ENCODE measurements at places on chromosomes 13 and 19.

GRCh38 chr19:49361438-49362047, 673 bp downstream of the TEAD2 start:
- DNase-seq = no peak

DNA sequence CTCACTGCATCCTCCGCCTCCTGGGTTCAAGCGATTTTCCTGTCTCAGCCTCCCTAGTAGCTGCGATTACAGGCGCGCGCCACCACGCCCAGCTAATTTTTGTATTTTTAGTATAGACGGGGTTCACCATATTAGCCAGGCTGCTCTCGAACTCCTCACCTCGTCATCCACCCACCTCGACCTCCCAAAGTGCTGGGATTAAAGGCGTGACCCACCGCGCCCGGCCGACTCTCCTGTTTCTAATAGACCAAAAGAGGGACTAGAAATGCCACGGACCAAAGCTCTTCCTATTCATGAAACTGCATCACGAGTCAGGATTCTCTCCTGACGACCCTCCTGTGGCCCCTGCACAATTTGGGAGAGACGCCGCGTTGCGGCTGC, 563 bp downstream of the ZNF43 start:
- no peak for DNase-seq

DNA sequence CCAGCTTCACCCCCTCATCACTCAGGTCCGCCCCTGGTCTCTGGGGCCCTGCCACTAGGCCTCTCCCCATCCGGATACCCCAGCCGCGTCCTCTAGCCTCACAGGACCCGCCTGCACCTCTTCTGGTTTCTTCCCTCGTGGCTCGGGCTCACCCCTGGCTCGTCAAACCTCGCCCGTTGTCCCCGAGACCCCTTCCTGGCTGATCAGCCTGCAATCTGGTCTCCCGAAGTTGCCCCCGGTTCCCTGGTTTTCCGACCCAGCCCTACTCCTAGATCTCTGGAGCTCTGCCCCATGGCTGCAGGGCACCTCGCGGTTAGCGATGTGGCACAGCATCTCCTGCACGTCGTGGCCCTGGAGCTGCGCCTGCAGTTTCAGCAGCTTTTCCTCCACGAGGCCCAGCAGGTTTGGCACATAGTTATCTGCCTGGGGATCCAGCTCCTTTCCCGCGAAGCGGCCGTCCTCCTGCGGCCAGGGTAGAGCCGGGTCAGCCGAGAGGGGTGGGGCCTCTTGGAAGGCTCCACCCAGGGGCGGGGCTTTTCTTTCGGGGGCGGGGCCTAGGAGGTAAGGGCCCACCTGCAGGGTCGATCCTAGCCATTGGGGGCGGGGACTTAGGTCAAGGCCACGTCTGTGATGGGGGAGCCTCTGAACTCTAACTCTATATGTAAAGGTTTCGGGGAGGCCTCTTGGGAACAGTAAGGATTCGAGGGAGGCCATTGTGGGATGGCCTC, 2.4 kb upstream of the RGL3 start:
- DNase-seq = no peak

GRCh38 chr13:101144808-101145419, 271.4 kb downstream of the NALCN start:
- DNase-seq = peak; percentile 13

DNA sequence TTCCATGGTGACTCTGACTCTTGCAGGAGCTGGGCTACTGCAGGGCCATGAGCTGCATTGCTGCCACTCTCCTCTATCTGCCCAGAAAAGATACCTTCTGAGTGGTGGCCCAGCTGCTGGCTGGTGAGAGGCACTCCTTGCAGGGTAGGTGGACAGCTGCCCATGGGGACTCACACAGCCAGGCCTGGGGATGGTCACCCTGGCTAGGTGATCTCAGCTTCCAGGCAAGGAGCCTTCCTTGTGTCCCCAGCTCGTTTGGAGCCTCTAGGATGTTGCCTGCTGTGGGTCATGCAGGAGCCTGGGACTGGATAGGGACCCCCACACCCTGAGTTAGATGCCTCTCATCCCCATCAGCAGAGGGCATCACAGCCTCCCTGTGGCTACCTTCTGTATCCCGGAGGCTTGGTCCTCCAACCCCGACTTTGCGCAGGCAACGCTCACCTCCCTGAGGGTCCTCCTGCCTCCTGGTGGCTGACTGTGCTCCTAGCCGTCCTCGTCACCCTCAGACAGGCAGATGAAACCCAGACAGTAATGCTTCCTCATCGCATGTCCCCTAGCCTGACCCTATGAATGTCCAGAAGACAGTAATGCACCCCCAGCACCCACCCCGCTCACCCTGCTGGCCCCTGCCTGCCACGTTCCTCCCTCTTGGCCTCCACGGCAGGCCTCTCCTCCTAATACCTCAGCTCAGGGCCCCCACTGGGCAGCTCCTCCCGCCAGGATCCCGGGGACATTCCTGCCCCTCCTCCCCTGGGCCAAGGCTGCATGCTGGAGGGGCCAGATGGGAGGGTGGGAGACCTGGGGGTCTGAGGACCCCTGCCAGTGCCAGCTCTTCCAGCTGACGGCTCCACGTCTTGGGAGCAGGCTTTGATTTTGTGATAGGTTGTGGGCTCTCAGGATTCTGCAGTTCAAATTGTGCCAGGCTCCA, 13.6 kb upstream of the ZNF14 start:
- DNase-seq = no peak

GRCh38 chr13:71626421-71627117, 240.4 kb downstream of the DACH1 start:
- DNase-seq = no peak

DNA sequence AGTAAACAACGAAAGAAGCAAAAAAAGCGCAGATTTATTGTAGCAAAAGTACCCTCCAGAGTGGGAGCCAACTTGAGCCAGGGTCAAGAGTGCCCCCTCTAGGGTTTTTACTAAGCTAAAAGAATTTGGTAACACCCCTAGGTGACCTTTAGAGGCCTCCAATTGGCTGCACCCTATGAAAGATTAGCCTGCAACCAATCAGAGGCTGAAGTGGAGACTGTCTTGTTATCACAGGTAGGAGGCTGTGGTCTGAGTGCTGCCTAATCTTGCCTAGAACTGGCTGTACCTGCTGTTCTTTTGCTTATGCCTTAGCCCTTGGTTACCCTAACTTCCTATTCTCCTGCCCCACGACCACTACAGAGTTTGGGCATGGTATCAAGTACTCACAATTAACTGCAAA, 38.3 kb downstream of the ANKRD10 start:
- no peak for DNase-seq

DNA sequence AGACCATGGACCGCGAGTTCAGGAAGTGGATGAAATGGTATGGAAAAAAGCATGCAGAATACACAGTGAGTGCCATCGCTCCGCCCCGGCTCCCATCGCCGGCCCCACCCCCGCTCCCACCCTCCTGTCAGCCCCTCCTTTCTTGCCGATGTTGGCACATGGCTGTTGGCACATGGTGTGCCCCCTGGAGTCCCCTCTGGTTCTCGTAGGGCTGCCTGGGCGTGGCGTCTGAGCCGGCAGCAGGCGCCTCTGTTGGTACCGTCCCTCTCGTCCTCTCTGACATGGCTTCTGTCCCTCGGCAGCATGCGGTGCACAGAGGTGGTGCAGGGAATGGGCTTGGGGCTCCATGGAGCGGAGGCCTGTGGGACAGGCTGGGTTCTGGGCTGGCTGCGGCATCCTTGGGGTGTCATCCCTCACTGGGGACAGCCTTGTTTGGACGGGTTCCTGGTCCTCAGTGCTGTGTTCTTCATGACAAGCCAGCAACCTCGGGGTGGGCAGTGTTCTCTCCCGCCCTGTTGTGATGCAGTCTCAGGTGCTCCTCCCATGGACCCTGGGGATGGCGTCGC, 30.9 kb downstream of the DOT1L start:
- DNase-seq = no peak

DNA sequence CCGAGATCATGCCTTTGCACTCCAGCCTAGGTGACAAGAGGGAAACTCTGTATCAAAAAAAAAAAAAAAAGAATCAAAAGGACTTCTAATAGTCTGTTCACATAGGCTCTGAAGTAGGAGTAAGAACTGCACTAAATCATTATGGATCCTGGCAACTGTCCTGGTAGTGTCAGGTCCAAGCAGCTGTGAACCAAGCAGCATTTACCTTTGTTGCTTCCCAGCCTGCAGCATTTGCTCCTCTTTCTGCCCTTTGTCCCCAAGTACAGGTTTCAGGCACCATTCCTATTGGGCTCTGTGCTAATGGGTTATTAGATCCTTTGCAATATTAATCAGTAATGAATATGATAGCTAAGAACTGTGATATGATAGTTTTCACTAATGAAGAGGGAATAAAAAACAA, 77.4 kb upstream of the NBEA start:
- no peak for DNase-seq

DNA sequence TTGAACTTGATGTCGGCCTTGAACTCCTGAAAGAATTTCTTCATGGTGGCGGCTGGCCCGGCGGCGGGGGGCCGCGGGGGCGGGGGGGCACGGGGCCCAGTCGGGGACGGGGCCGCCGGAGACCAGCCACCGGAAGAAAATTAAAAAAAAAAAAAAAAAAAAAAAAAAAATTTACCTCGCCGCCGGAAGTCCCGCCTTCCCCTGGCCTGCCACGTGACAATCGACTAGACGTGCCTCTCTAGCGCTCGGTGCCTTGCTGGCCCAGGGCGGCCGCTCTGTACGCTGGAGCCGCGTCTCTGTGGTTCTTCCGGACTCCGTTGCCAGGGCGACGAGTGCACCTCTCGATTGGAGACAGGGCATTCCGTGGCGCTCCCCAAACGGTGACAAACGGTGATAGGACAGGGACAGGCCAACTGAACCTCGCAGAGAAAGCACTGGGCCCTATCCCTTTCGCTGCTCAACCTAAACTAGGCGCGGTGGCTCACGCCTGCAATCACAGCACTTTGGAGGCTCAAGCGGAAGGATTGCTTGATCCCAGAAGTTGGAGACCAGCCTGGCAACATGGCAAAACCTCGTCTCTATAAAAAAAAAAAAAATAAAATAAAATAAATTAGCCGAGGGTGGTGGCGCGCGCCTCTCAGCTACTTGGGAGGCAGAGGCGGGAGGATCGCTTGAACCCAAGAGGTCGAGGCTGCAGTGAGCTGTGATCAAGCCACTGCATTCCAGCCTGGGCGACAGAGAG, at the start of gene UBXN6:
Gene UBXN6 (minus strand): TSS at position 141 of the 742 bp plus-strand sequence. CDS start 97 bp downstream, at position 44.
- DNase-seq = peak; percentile 97

DNA sequence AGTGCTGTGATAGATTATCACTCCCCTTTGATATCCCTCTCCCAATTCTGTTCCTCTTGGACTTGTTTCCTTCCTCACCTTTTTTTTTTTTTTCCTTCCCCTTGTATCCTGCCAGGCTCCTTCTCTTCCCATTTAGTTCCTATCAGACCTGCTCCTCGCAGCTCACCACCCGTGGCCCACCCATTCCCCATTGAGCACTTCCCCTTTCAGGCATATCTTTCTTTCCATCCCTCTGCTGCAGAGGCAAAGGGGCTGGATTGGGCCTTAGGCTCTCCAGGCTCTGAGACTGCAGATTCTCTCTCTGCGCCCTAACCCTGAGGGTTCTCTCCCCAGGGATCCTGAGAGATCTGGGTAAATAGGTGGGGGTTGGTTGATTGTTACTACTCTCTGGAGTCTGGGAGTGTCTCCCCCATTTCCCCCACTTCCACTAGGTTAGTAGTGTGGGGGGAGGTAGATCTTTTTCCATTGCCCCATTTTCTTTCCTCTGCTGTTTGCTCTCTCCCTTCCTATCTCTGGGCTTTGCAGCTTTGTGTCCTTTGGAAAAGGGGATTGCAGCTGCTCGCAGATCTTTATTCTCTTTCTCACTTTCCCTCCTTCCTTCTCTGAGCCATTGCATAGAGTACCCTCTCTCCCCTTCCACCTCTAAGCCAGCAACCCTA, 2.3 kb downstream of the ARHGAP35 start:
- DNase-seq = no peak

GRCh38 chr19:12788682-12789097, 2.6 kb upstream of the JUNB start:
- DNase-seq = no peak

DNA sequence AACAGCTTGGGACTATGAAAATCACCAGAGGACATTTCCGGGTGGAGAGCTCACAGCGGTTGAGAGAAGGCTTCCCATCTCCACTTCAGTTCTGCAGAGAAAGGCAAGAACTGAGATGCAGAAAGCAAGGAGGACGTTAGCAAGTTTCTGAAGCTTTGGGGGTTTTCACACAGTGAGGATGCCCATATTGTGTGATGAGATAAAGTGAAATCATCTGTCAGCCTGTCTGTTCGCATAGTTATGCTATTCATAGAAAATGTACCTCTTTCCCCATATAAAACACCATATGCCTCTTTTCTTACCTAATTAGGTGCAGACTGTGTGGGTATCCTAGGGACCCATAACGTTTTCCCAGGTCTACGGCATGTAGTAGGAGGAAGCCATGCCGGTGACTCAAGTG, 27.5 kb downstream of the ZIC5 start:
- DNase-seq = no peak

DNA sequence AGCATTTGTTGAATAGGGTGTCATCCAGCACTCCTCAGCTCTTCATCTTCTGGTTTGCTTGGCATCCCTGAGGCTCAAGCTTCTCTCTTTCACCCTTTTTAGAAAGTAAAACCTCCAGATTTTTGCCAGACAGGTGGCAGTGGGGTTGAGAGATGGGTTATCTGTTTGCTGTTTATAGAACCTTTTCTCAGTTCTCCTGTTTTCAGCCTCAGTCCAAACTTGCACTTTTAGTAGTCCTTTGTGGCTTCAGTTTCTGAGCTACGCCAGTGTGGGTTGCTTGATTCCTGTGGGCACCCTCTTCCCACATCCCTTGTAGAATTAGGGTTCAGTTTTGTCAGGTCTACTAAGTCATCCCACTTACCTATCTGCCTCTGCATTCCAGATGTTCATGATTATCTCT, 147.9 kb downstream of the PAN3 start:
- no peak for DNase-seq

DNA sequence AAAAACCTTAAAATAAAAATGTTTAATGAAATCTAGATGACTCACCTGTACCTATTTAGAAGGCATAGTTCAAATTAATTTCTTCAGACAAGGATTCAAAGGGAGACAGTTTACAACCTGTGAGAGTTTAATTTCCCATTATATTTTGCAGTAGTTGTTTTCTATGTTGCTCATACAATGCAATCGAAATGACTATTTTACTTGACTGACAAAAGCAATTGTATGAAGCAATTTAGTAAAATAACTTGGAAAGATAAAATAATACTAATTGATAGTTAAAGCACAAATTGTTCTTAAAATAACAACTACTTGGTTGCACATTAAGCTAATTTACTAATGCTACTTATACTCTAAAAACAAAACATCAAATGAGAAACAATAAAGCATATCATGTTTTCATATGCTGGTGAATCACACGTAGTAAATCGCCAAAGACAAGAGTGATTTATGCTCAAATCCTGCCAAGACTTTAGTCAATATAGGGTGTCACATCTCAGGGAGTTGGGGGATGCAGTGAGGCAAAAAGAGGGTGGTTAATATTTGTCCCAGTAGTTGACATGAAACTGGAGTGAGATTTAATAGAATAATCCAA, 6.4 kb downstream of the DACH1 start:
- DNase-seq = no peak

DNA sequence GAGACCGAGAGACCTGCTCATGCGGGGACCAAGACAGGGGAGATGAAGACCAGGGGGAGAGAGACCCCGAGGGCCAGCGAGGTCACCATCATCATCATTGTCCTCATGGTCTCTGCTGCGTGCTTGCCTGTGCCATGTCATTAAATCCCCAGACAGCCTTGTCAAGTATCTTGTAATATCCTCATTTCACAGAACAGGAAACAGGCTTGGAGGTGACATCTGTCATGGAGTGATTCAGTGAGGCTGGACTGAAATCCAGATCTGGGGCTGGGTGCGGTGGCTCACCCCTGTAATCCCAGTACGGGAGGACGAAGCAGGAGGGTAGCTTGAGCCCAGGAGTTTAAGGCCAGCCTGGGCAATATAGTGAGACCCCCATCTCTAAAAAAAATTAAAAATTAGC, 5.9 kb upstream of the NANOS2 start:
- DNase-seq = no peak

GRCh38 chr19:42174958-42175734, 42.3 kb downstream of the DEDD2 start:
- DNase-seq = no peak

All from NCI-H187 (cell line).